ENCODE measurements at places on chromosomes 3 and 15. TPM values are rescaled to one million over a fixed set of nuclear protein-coding genes. Genes with fewer than 3 reads are reported as not detected.

GRCh38 chr15:31964586-31965307, 65.6 kb upstream of the CHRNA7 start:
- DNase-seq: no peak
- H3K36me3 ChIP-seq: no peaks in the 10 kb centered on the region
- H3K4me1 ChIP-seq: no peaks in the 10 kb centered on the region
- H3K4me3 ChIP-seq: no peak overlapping the region
- H3K27me3 ChIP-seq: no peaks in the 10 kb centered on the region
- no peak overlapping the region for H3K27ac ChIP-seq

GRCh38 chr3:101194392-101194791, 126.0 kb downstream of the IMPG2 start:
- H3K27ac ChIP-seq: no peak overlapping the region
- H3K4me3 ChIP-seq: no peak overlapping the region
- H3K36me3 ChIP-seq: no peaks in the 10 kb centered on the region
- H3K4me1 ChIP-seq: peaks cover 19% of the 10 kb centered on the region

DNA sequence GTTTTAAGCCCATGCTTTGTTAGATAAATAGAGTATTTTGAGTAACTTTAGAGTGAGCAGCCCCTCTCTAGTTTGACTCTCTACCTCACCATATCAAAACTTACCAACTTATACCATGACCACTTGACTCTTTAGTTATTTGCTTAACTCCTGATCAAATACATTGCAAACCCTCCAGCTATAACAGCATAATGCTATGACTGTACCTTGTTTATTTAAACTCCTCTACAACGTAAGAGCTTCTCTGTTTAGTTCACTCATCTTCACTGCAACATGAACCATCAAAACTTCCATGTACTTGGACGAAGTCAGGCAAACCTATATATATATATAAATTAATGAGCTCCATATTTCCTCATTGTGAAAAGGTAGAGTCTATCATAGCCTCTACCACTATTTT, 218.2 kb downstream of the DPH6 start:
- no peak overlapping the region for H3K27ac ChIP-seq
- DNase-seq: no peak
- H3K4me3 ChIP-seq: no peak overlapping the region
- H3K27me3 ChIP-seq: no peaks in the 10 kb centered on the region

- no peak overlapping the region for H3K27ac ChIP-seq
- no peak for DNase-seq
- no peaks in the 10 kb centered on the region for H3K36me3 ChIP-seq
- no peaks in the 10 kb centered on the region for H3K4me1 ChIP-seq
- no peak overlapping the region for H3K4me3 ChIP-seq
These were observed 170.5 kb upstream of the LRIG1 start for GRCh38 chr3:66671291-66671690.

Gene GOLGA6L10
- 2.3 TPM for total RNA-seq

DNA sequence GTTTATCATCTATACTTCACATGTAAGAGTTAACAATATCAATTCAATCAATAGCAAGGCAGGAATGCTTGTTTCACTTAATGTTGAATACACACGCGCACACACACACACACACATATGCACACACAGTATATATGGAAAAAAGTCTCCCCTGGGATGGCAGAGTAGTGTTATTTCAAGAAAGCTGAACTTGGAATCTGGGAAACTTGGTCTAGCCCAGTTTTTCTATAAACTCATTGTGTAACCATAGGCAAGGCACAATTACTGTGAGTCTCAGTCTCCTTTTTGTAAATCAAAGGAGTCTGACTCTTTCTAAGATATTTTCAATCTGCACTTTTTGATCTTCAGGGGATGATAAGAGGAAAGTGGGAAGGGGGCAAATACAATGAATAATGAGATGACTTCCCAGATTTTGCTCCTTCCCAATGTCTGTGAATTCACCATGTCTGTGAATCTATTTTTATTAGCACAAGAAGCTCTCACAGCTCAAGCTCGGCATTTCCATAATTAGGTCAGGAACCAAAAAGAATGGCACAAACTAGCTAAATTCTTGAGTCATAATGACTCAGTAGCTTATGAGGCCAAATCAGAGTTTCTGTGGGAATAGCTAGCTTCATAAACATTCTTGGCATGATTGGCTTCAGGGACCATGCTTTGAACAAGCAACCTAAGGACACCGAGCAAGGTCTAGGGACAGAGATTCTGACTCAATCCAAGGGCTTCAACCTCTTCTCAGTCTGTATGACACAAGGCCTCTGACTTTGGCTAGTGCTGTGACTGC, 227.4 kb upstream of the DCBLD2 start:
- H3K27ac ChIP-seq: peak overlapping the region; percentile 88
- H3K36me3 ChIP-seq: no peaks in the 10 kb centered on the region
- H3K4me1 ChIP-seq: peaks cover 28% of the 10 kb centered on the region
- DNase-seq: peak; percentile 56
- no peaks in the 10 kb centered on the region for H3K27me3 ChIP-seq

Gene PAK6
- total RNA-seq: 10.7 TPM

Gene WNT5A
- 146 TPM for total RNA-seq

Gene TGM4
- total RNA-seq: 0.63 TPM

DNA sequence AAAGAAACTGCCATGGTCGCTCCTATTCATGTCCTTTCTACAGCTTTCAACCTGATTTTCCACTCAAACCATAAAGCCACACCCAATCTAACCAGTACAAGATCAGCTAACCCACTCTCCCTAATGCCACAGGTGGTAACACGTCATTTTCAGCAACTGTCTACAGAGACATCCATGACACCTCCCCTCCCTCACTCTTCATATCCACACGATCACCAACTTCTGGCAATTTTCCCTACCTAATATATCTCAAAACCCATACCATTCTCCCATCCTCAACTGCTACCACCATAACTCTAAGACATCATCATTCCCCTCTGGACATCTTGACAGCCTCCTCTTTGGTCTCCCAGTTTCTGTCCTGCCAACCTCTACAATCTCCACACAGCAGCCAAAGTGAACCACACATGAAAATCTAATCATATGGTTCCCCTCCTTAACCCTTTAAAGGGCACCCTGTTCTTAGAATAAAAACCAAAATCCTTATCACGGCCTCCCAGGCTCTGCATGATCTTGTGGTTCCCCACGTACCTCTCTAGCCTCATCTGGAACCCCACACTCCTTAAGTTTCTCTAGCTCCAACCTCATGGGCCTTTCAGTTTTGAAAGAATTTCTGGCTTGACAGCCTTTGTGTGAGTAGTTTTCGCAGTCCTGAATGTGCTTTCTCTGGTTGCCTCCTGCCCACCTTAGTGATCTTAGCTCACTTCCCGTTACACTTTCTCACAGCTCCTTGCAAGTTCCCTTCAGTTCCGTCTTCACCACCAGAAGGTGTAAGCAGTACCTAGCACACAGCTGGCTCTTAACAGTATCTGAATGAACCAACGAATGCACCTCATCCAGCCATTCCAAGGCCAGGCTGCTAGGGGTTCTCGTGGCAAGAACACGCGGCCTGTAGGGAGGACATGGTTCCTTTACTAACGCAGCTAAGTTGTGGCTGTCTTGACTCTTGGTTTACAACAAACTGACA, 33.4 kb downstream of the SPINK8 start:
- no peaks in the 10 kb centered on the region for H3K27me3 ChIP-seq
- peak overlapping the region; percentile 71 for H3K4me3 ChIP-seq
- 0 out of 2 replicates have a peak, but pooled peaks cover 4% of the 10 kb centered on the region for H3K36me3 ChIP-seq

DNA sequence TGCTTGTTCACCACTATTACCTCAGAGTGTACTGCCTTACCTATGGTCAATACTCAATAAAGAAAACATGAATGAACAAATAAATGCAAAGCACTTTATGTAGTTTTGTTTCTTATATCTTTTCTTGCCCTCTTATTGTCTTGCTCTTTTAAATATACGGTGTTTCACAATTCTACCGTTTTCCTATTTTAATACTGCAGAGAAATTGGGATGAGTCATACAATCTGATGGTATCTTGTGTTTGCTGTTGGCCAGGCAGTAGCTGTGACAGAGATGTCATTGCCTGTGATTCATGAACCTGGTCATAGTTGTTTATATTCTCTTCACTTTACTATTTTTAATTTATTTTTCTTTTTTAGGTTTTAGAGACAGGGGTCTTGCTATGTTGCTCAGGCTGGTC, 48.3 kb downstream of the SERP1 start:
- no peaks in the 10 kb centered on the region for H3K27me3 ChIP-seq
- 0 out of 2 replicates have a peak overlapping the region, but pooled peaks have one; percentile 9 for H3K27ac ChIP-seq
- DNase-seq: peak; percentile 88

GRCh38 chr3:157542711-157543500, 39.7 kb upstream of the VEPH1 start:
- no peaks in the 10 kb centered on the region for H3K4me1 ChIP-seq
- no peak overlapping the region for H3K27ac ChIP-seq
- H3K4me3 ChIP-seq: peak overlapping the region; percentile 60
- H3K36me3 ChIP-seq: no peaks in the 10 kb centered on the region
- no peaks in the 10 kb centered on the region for H3K27me3 ChIP-seq

DNA sequence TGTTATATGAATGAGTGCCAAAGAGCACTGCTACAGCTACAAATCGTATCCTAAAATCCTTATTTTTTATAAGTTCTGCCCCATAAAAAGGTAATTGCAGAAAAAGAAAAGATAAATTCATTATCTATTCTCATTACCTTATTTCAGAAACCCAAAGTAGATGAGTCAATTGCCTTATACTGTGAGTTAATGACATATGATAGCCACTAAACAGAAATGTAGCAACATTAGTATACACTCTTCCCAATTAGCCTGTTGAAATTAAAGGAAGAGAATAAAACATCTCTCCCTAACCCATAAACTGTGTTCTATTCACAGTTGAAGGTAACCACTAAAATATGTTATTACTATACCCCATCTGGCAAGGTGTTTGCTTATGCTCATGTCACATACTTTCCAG, 11.0 kb downstream of the TBL1XR1 start:
- H3K27ac ChIP-seq: no peak overlapping the region
- no peaks in the 10 kb centered on the region for H3K27me3 ChIP-seq
- no peak for DNase-seq
- H3K4me3 ChIP-seq: no peak overlapping the region

Gene OR4M2
- not detected for total RNA-seq

Gene RBSN
- total RNA-seq: 20.6 TPM

GRCh38 chr3:23889386-23889785, 27.4 kb downstream of the NKIRAS1 start:
- H3K27ac ChIP-seq: peak overlapping the region; percentile 57
- H3K4me3 ChIP-seq: no peak overlapping the region
- no peaks in the 10 kb centered on the region for H3K27me3 ChIP-seq
- peaks cover 22% of the 10 kb centered on the region for H3K4me1 ChIP-seq

- no peak overlapping the region for H3K27ac ChIP-seq
- no peaks in the 10 kb centered on the region for H3K36me3 ChIP-seq
- DNase-seq: no peak
- H3K4me1 ChIP-seq: no peaks in the 10 kb centered on the region
These were observed 20.2 kb upstream of the MITF start for GRCh38 chr3:69718866-69719586.

GRCh38 chr3:139357899-139358298, 14.1 kb downstream of the MRPS22 start:
- H3K27ac ChIP-seq: no peak overlapping the region
- H3K4me3 ChIP-seq: no peak overlapping the region
- DNase-seq: no peak
- H3K4me1 ChIP-seq: no peaks in the 10 kb centered on the region
- H3K27me3 ChIP-seq: no peaks in the 10 kb centered on the region

DNA sequence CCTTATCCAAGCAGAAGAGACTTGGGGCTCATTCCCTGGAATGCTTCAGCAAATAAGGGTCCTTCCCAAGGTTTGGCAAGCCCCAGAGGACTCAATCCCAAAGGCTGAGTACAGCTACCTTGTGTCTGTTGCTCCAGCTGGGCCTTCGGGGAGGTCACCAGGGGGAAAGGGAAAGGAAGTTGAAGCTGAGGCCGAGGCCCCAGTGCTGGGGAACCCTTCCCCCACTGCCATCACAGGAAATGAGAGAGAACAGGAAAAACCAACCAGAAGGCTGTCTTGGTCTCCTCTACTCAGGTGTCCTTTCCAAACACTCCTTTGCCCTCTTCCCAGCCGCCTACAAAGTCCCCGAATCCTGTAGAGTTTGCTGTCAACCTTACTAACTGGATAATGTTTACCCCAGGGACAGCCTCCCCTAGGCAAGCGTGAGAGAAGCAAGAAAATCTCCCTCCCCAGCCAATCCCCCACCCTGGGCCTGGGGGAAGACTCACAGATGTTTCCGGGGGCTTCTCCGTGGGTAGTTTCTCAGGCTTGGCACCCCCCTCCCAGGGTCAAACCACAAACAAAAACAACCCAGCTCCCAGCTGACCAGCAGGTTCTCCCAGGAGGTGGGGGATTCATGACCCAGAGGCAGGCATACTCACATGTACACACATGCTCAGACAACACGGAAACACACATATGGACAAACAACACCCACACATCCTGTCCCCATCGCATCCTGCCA, 5.5 kb downstream of the CSRNP1 start:
- no peak overlapping the region for H3K4me3 ChIP-seq
- H3K36me3 ChIP-seq: no peaks in the 10 kb centered on the region
- H3K27me3 ChIP-seq: no peaks in the 10 kb centered on the region
- no peak for DNase-seq
- H3K27ac ChIP-seq: peak overlapping the region; percentile 65
- peaks cover 75% of the 10 kb centered on the region for H3K4me1 ChIP-seq

- no peak overlapping the region for H3K27ac ChIP-seq
- peaks cover 9% of the 10 kb centered on the region for H3K36me3 ChIP-seq
- DNase-seq: no peak
- H3K4me1 ChIP-seq: no peaks in the 10 kb centered on the region
- H3K27me3 ChIP-seq: no peaks in the 10 kb centered on the region
These were observed 23.5 kb downstream of the PAK2 start for GRCh38 chr3:196763179-196763578.

Gene RASGRP1
- total RNA-seq: 0.39 TPM

- H3K27me3 ChIP-seq: no peaks in the 10 kb centered on the region
- no peaks in the 10 kb centered on the region for H3K4me1 ChIP-seq
- H3K4me3 ChIP-seq: no peak overlapping the region
- no peaks in the 10 kb centered on the region for H3K36me3 ChIP-seq
These were observed 576.4 kb downstream of the FOXP1 start for GRCh38 chr3:71006810-71007785.

DNA sequence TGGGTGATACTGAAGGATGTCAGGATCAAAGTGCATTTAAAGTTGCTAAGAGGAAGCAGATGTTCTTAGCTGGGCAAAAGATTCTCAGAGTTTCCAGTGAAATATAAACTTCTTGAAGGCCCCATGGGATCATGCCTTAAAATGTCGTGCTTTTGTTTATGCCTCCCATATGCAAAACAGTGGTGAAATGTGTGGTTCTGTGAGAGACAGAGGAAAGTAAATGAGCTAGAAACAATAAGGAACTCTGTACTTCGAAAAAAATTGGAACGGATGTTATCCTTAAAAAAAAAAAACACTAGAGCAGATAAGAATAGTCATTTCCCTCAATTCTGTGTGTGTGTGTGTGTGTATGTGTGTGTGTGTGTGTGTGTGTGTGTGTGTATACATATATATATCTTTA, 497.0 kb upstream of the TBL1XR1 start:
- no peaks in the 10 kb centered on the region for H3K36me3 ChIP-seq
- no peaks in the 10 kb centered on the region for H3K4me1 ChIP-seq
- no peaks in the 10 kb centered on the region for H3K27me3 ChIP-seq
- no peak for DNase-seq
- H3K27ac ChIP-seq: no peak overlapping the region
- H3K4me3 ChIP-seq: no peak overlapping the region
